ENCODE measurements at places on chromosomes 5 and 9.

GRCh38 chr9:77872863-77873262 is 158.7 kb downstream of the GNAQ start:
- DNase-seq = no peak

DNA sequence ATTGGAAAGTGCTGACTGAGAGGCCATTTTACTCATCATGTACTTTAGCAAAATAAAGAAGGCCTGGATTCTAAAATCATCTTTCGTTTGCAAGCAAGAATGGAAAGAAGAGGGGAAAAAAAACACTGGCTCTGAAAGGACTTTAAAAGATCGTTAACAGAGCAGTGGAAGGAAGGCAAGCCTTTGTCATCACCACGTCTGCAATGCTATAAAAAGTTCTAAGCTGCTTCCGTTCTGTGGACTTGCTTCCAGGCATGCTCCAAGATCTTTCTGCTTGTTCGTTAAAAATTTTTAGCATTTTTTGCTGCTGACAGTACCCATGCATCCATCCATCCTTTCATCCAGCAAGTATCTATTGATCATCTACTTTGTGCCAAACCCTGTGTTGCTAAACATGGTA is 226.5 kb downstream of the GABBR2 start:
- no peak for DNase-seq

DNA sequence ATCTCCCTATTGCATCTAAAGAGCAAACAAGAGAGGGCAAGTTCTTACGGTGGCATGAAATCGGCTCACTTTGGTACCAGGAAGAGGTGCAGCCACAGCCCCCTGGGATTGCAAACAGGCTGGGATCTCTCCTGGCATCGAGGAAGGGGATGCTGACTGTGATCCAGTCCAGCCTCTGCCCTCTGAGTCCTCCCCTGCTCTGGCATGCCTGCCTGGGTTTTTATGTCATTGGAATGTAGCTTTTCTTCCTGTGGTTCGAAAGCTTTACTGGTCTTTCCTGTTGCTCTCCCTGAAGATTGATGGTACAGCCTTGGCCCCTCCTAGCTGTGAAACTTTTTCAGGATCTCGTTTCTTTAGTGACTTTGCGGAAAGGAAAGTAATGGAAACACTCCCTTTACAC is 6.6 kb downstream of the SLC46A2 start:
- no peak for DNase-seq

DNA sequence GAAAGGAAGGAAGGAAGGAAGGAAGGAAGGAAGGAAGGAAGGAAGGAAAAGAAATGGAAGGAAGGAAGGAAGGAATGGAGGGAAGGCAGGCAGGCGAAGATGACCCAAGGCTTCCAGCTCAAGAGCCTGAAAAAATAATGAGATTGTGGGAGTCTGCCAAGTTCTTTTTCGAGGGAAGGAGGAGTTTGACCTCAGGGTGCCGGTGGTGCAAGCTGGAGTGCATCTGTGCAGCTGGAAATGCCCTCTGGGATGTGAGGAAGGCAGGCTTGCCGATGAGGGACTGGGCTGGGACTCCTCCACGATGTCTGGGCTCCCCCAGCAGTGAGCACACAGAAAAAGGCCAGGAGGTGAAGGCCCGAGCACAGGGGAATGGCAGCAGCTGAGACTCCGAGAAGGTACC is 154.9 kb upstream of the DAPK1 start:
- no peak for DNase-seq

DNA sequence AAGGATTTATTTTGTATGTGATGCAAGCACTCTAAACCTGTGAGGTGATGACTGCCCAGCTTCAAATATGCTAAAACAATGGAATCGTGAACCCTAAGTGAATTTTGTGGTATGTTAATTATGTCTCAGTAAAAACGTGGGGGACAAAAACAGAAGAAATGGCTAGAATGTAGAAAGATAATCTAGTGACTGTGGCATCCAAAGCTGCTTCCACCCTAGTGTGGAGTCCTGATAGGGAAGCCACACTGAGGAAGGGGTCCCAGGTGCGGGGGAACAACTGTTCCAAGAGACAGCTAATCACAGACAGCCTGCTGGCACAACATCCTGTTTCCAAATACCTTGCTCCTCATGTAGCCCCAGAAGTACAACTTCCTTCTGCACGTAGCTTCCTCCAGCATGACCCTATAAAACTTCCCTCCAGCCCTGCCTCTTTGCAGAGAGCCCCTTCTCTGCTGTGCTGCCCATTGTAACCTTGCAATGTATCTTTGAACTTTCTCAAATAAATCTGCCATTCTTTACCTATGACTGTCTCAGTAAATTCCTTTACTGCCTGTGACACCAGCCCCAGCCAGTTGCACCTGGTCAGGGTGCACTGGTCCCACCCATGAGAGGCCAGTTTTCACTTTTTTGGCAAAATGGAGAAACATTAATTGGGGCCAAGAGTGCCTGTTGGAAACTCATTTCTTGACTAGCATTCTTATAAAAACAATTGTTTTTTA is 4.9 kb downstream of the GMCL2 start:
- DNase-seq = no peak

DNA sequence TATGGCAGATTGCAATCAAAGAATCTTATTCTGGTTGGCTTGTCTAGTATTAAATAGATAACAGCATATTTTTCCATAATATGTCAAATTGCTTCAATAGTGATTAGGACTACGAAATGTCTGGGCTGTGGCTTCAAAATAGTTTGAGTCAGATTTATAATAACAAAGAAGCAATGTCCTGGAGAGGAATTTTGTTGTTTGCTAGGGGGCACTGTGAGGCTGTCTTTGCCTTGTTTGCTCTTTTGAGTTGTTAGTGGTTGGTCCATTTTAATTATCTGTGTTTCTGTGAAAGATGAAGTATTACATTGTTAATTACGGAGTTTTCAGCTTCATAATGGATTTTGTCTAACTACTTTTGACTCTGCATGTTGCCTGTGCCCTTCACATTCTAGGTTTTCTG is 713.6 kb downstream of the TLE4 start:
- DNase-seq = no peak

GRCh38 chr5:133665571-133665970 is 53.2 kb upstream of the FSTL4 start:
- DNase-seq = no peak

GRCh38 chr5:137656558-137656957 is 79.3 kb downstream of the KLHL3 start:
- no peak for DNase-seq

- no peak for DNase-seq
These were observed 232.3 kb downstream of the FANCC start for GRCh38 chr9:95085036-95085770.

DNA sequence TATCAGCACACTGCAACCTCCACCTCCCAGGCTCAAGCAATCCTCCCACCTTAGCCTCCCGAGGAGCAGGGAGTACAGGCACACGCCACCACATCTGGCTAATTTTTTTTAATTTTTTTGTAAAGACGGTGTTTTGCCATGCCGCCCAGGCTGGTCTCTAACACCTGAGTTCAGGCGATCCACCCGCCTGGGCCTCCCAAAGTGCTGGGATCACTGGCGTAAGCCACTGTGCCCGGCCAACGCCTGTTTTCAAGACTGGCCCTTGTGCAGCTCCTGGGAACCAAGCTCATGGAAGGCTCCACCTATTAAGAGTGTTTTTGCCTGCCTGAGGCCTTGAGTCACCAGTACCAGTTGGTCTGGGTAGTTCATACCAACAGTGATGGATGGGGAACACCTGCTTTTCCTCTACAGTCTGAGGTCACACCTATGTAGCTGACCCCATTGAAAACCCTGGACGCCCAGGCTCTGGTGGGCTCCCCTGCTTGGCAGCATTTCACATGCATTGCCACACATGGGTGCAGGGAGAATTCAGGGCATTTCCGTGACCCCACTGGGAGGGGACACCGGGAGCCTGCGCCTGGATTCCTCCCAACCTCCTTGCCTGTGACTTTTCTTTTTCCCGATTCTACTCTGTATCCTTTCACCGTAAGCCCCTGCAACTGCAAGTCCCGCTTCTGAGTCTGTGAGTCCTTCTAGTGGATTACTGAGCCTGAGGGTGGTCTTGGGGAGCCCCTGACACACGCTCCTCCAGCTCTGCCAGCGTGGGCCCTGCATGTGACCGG is 63.5 kb downstream of the ZNF354C start:
- DNase-seq = no peak

All from activated T-cell treated with anti-CD3 and anti-CD28 coated beads, Interleukin-2, amount 50 U/mL, for 1 hour (primary cell).